Cortex of kidney (tissue), 1 donor: ENCODE measurements at places on chromosomes 4 and X.

DNA sequence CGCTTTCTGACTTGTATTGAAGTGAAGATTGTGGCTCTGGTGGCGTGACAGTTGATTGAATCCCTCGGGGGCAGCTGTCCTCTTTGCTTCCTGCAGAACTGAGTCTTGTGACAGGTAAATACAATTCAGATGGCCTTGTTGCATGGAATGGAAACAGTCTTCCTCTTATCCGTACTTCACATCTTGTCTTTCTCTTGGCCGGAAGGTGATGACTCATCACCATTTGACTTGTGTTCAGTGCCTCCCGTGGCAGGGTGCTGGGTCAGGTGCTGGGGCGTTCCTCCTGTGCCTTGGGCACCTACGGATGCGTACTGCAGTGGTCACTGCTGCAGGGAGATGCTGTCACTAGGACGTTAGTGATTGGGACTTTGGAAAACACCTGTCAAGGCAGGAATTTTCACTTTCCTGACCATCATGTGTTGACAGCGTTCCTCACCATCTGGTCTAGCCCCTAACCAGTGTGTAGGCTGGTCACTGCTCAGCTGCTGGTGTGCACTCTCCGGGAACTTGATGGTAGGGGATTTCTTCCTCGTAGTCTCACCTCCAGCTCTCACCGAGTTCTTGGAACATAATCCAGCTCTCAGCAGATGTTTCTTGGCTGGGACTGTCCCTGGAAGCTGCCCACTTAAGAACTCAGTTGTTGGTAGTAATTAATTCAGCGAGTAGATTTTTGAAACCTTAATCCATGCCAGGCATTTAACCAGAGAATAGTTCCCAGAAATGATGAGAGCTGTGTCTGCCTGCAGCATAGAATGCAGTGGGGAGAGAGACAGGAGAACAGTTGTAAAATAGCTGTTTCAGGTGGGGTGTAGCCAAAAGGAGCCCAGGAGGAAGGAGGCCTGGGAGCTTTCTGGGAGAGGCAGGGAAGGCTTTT, 7.2 kb downstream of the TBC1D14 start:
- no peak for DNase-seq

DNA sequence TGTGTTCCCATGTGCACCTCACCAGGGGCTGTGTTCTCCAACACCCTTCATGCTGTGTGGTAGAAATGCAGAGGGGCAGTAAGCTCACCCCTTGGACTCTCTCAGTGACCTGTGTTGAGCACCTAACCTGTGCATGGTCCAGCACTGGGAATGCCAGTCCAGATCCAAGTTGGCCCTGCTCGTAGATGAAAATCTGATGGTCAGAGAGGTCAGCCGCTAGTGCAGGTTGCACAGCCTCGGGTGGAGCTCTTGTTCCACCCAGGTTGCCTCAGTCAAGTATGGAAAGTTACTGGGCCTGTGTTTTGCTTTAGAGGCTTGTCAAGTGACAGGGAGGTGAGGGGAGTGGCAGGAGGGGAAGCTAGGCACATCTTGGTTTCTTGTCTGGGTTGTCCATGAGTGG, 51.3 kb downstream of the NOP14 start:
- DNase-seq, result no peak

GRCh38 chr4:173256825-173257224, 77.3 kb downstream of the HMGB2 start:
- no peak for DNase-seq

GRCh38 chrX:155065035-155065734, 5.8 kb downstream of the CMC4 start:
- no peak for DNase-seq

GRCh38 chrX:10783451-10783995, 163.1 kb upstream of the MID1 start:
- no peak for DNase-seq

DNA sequence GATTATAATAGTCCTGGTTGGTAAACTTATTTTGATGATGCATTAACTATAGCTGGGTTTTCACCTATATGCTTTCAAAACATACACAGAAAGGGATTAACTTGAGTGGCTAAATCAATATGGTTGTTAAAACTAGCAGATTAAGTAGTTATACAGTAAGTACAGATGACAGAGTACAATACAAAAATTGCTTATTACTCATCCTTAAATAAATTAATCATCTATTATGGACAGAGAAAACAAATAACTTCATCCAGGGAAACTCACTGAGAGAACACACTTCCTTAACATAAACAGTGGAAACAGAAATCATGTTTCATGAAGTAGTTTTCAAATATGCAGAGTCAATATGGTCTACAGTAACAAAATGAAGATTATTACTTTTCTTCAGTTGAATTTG, 133.4 kb downstream of the AREG start:
- DNase-seq, result no peak

DNA sequence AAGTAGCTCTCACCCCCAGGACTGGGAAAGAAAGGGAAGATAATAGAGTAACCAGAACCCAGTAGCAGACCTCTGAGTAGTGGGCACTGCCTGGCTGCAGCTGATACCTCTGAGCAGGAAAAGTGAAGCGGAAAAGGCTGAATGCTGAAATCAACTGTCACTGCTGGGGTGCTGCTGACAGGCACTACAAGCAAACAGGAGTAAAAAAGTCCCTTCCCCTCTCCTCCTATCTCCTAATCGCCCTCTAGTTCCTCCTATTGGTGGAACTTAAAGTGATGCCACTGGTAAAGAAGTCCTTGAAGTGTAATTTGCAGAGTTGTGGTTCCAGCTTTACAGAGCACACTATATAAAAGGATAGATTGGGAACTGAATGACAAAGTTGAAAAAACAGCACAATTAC, 32.8 kb upstream of the GLRB start:
- no peak for DNase-seq

DNA sequence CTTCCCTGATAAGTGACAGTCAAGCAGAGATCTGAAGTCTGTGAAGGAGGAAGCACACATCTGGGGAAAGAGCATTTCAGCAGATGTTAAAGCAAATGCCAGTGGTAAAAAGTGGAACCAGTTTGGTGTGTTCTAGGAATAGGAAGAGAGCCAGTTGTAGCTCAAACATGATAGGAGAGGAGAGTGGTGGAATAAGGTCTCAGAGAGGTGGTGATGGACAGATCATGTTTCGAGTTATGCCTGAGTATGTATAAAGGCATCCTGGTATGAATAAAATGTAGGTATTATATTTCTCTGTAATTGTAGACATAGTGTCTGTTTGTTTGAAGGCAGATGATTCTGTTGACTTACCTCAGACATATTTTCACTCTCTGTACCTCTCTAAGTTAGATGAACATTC, 89.1 kb downstream of the LARP7 start:
- DNase-seq, result no peak

DNA sequence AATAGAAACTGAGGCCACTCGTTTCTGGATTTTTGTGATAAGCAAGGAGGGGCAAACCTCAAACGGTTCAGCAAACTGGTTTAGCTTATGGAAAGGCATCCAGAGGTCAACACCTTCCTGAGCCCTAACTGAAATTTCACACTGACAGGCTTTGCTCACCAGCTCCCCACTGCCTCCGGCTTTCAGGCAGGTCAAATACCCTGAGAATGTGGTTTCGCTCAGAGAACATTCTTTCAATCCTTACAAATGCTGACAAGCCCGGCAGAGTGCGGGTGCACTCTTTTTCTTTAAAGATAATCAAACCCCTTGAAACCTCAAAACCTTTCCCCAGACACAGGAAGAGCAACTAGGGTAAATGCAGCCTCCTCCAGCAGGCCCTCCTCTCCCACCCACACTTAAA, 41.5 kb downstream of the CD40LG start:
- no peak for DNase-seq

- no peak for DNase-seq
Observed at GRCh38 chr4:19969492-19969891, 282.2 kb upstream of the SLIT2 start.

GRCh38 chrX:45435481-45435880, 234.8 kb upstream of the DIPK2B start:
- no peak for DNase-seq

GRCh38 chrX:145751943-145752342, 65.7 kb upstream of the SLITRK2 start:
- DNase-seq, result no peak

- DNase-seq, result no peak
Observed at GRCh38 chrX:48910926-48911411, 477 bp downstream of the SLC35A2 start.

DNA sequence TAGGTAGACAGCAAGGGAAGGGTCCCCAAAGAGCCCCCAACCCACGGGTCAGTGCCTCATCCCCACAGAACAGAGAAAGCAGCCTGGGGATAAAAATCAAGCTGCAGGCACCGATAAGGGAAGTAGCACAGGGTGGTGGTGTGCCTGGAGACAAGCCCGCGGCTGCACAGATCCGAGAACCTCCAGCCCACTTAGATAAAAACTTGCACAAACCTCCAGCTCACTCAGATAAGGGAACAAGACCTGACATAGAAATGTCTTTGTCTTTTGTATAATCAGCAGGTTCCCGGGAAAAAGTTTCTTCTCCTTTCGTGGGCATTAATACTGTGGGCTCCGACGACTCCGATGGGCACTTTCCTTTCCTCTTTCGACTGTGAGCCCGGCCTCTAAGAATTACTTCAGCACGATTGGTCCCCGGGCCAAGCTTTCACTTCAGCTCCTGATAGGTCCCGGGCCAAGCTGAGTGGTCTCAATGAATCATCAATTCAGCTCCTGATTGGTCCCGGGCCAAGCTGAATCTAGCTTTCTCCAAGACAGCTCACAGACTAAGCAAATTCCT, 32.4 kb downstream of the PRDX4 start:
- DNase-seq, result no peak

DNA sequence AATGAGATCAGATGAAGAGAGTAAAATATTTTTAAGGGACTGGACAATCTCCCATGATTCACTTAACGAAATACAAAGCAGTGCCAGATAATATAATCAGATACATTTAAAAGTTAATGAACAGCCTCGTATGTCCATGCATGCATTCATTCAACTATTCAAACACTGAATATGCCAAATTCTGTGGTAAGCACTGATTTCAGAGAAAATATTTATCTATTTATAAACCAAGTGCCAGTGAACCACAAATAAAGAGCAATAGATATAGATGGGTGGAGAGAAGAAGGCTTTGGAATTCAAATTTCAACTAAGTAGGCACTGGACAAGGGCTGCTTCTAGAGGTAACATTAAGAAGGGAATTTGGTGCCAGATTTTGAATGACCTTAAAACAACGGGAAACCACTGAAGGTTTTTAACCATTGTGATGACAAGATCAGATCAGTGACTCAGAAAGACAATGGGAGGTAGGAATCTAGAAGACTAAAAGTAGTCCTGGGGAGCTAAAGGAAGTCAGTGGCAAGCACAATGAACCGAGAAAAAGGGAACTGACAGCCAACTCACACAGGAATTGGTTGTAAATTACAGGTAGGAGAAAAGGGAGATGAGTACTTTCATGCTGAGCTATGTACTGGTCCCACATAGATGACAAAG, 14.2 kb downstream of the ELOVL6 start:
- DNase-seq, result no peak

GRCh38 chrX:22192419-22193060, 80.2 kb upstream of the CBLL2 start:
- no peak for DNase-seq

GRCh38 chrX:16222151-16222550, 54.9 kb downstream of the MAGEB17 start:
- DNase-seq, result no peak

- no peak for DNase-seq
Observed at GRCh38 chrX:64580605-64581004, 185.4 kb upstream of the MTMR8 start.

DNA sequence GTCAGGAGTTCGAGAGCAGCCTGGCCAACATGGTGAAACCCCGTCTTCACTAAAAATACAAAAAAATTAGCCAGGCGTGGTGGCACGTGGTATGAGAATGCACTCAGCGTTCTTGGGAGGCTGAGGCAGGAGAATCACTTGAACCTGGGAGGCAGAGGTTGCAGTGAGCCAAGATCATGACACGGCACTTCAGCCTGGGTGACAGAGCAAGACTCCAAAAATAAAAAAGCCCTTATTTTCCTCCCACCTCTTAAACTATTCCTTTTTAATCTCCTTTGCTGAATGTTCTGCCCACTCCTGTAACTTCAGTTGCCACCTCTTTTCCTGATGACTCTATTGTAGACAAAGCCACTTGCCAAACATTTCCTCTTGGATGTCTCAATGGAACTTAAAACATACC, 72.6 kb downstream of the TAF1 start:
- no peak for DNase-seq

DNA sequence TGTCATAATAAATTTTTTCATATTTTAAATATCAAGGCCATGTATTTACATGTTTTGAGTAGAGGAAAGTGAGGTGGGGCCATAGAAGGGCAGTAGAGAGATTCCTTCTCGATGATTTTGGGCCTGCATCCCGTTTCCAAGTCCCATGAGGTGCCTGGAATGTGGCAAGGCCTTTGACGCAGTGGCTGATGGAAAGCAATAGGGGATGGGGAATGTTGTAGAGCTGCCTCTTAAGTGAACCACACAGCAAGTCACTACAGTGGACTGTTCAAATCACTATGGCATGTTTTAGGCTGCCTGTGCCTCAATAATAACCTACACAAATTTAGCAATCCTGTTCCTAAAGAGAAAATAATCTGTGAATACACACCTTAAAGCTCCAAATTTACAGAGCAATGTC, 48.3 kb downstream of the ANXA5 start:
- DNase-seq, result no peak

DNA sequence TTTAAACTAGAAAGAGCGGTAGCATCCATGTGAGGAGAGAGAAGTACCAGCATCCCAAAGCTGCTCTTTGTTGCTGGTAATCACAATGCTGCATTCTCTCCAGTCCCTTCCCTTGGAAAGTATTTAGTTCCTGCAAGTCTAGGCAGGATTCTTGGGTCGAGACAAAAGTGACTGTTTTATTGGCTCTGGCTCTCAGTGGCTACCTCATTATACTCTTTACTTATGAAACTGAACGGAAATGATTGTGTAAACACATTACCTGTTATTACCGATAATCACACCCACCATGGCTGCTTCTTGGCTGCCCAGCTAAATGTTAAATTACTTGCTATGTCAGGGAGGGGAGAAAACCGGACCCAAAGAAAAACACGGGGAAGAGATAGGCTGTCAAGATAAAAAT, 26.2 kb downstream of the ATXN3L start:
- DNase-seq, result no peak

GRCh38 chr4:2389691-2390090, 28.8 kb downstream of the ZFYVE28 start:
- no peak for DNase-seq

DNA sequence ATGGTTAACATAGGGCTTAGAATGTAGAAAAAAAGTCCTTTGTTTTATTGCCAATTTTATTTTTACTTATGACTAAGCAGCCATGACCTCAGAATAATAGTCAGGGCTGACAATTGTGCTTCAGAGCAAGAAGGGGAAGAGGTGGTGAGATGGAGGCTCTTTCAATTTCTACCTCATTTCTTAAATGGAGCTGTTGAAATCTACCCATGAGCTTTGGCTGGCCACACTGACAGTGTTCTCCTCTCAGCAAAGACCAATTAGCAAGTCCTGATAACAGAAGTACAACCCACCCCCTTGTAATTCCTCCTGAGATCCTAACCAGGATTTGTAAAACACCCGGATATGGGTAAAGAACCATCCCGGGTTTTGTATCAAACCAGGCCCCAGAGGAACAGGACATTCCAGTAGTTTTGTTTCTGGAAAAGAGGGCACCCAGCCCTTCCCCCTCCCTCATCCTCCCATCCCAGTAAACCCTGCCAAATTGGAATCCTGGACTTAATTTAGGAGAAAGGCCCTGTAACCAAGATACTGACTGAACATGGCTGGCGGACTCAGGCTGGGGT, at the start of gene HEPH:
Gene HEPH (plus strand): TSS at position 399 of the 563 bp plus-strand sequence. CDS start 6,324 bp downstream, outside the sequence.
- no peak for DNase-seq

GRCh38 chr4:40822420-40823166, 72.8 kb downstream of the NSUN7 start:
- no peak for DNase-seq

- no peak for DNase-seq
Observed at GRCh38 chrX:71098302-71098701, 2.7 kb downstream of the FOXO4 start.

- DNase-seq, result no peak
Observed at GRCh38 chrX:154490021-154490413, 412 bp downstream of the SLC10A3 start.
